Stimulated activated CD4-positive, alpha-beta T cell treated with anti-CD3 and anti-CD28 coated beads, Interleukin-2, amount 100 ng/mL, for 24 hours (primary cell): ENCODE measurements at places on chromosomes 1 and 21.

DNA sequence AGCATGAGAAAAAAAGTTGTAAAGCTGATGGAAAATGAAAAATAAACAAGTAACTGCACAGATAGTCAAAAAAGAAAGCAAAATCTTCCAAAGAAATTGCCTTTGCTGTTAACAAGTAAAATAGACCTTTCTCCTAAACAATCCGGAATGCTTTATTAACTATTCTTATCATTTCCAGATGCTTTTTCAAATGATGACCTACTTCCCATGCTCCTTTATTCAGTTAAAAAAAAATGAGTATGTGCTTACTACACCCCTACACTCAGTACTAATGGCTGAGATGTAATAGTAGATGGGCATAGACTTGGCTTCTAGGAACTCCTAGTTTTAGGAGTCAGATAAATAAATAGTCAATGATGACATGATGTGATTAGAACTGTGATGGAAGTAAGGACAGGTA is 108.5 kb downstream of the NIBAN1 start:
- no peak for DNase-seq

DNA sequence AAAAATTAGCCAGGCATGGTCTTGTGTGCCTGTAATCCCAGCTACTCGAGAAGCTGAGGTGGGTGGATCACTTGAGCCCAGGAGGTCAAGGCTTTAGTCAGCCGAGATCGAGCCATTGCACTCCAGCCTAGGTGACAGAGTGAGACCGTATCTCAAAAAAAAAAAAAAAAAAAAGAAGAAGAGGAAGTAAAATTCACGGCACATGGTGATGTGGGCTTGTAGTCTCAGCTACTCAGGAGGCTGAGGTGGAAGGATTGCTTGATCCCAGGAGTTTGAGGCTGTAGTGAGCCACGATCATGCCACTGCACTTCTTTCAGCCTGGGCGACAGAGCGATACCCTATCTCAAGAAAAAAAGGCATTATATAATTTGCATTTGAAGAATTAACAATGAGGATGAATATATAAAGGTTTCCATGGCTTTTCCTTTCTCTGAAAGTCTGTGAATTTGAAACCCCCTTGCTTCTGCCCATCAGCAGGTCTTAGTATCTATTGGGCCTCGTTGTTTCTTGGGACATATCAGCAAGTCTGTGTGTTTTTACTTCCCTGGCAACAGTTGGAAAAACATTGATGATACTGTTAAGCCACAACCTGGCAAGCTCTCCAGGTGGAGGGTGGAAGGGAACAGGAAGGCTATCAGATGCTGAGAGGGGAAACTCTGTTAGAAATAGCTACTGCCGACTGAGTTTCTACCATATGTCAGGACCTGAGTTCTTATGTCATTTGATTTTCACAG is 4.6 kb upstream of the PLA2G2D start:
- no peak for DNase-seq

GRCh38 chr21:37223804-37224345 is 43.3 kb downstream of the VPS26C start:
- no peak for DNase-seq

GRCh38 chr1:78987042-78987441 is 19.5 kb downstream of the ADGRL4 start:
- no peak for DNase-seq

DNA sequence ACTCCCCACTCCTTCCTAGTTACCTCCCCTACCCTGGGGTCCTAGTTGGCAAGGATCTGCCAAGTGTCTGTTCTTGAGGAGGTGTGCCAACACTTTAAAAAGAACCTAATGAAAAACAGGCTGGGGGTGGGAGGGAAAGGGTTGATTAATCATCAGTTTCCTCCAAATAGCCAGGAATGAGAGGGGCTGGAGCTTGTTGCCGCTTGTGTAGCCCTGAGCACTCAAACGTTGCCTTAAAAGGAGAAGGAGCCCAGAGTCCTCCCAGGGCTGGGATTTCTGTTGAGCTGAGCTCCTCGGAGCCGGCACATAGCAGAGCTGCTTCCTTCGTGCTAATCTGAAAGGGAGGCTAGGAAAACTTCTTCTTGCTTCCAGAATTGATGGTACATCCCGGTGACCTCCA is 15.9 kb downstream of the SHISA4 start:
- no peak for DNase-seq

- no peak for DNase-seq
Observed at GRCh38 chr1:9376886-9377333, 84.2 kb downstream of the SPSB1 start.

DNA sequence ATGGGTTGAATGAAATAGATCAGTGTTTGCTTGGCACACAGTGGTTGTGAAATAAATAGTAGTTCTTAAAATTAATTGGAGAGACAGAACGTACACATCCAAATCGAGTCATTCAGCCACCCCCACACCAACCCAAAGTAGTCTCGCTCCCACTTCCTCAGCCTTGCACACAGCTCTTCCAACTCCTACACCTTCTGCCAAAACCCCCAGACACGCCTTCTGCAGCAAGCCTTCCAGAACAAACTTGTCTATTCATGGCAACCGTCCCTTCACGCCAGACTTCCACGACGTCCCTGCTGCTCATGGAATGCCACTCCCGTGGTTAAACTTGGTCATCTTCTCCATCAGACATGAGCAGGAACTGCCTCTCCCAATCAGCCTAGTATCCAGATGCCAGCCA is 37.5 kb upstream of the RD3 start:
- no peak for DNase-seq

DNA sequence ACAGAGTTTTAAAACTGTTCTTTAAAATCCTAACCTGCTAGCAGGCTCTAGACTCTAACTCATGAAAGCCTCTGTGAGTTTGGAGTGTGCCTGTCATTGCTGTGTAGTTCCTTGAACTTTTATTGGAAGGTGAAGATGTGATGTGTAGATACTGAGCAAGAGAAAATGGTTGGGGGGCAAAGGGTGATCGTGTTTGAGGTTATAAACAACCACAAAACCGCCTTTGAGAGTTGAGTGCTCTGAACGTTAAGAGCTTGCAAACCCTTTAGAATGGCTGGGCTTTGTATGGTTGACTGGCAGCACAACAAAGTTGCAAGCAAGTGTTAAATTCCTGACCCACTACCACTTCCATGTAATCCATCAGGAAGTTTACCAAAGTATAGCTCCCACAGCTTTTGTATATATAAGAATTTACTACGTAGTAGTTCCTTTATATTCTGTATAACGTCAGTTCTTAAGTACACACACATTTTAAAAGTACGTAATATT is 19.6 kb downstream of the BACE2 start:
- no peak for DNase-seq

GRCh38 chr1:192147696-192148095 is 10.6 kb upstream of the RGS18 start:
- no peak for DNase-seq

- DNase-seq, result no peak
Observed at GRCh38 chr1:37948841-37949240, 2.0 kb upstream of the INPP5B start.

GRCh38 chr1:241598249-241598648 is 41.9 kb downstream of the CHML start:
- no peak for DNase-seq

DNA sequence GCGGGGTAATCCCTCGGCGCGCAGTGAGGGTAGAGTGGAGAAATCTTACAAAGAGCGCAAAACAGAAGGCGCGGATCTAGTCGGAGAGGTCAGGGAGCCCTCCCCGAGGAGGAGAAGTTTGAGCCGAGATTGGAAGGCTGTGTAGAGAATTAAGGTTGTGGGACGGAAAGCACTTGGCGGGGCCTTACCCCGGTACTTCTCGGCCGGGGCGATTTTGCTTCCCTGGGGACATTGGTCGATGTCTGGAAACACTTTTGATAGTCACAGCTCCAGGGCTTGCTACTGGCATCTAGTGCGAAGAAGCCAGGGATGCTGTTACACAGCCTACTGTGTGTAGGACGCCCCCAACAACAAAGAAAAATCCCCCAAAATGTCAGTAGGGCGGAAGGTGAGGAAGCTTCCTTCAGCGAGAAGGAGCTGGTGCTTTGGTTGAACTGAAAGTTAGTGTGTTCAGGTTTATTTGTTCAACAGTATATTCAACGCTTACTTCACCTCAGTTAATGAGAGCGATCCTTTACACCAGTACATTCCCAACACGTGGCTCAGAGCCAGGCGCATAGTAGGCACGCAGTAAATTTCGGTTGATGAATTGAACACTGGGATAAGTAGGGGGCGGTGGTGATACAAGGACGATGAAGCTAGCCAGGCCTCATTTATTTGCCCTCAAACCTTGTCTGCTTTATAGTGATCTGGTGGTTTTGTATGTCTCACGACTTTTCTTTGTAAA is 807 bp downstream of the CEP85 start:
- no peak for DNase-seq

- DNase-seq, result no peak
Observed at GRCh38 chr1:104172243-104172681, 422.6 kb downstream of the AMY1C start.

DNA sequence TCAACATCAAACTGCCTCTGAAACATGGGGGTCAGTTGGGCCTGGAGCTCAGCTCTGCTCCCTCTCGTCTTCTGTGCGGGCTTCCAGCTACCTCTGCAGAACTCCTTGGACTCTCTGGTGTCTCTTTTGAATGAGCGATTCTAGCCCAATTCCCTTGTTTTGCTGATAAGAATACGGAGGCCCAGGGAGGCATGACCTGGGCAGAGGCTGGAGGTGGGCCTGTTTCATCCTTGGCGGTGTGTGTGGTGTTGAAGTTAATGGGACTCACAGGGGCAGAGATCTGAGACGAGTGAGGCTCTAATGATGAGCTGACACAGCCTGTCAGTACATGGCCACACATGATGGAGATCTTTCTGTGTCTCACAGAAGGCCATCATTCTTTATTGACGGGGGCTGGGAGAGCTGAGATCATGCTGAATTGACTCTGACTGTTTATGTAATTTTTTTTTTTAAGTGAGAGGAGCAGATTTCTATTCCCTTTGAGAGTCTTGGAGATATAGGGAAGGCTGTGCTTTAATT is 134.5 kb downstream of the URB2 start:
- no peak for DNase-seq

DNA sequence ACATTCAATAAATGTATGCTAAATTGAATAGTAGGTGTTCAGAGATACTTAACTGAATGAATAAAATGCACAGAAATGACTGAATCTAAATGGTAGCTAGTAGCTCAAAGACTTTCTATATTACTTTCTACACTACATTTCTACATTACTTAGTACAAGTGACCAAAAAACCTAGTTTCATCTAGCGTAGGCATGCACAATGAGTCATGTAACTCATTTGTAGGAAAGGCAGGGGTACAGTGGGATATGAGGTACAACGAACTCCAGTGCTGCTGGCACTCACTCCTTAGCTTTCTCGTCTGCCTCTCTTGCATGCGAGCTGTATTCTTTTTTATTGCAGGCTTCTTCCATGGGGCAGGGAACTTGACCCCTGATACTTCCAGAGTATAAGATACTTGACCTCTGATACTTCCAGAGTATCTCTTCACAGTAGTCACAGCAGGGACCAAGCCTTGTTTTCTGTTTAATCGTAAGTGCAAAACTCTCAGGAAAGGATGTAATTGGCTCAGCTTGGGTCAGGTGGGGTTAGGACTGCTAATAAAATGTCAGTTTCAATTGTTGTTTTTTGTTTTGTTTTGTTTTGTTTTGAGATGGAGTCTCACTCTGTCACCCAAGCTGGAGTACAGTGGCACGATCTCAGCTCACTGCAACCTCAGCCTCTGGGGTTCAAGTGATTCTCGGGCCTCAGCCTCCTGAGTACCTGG is 4.9 kb upstream of the ATP2B4 start:
- DNase-seq, result no peak

- no peak for DNase-seq
Observed at GRCh38 chr1:32764826-32765569, 52.2 kb downstream of the YARS1 start.

DNA sequence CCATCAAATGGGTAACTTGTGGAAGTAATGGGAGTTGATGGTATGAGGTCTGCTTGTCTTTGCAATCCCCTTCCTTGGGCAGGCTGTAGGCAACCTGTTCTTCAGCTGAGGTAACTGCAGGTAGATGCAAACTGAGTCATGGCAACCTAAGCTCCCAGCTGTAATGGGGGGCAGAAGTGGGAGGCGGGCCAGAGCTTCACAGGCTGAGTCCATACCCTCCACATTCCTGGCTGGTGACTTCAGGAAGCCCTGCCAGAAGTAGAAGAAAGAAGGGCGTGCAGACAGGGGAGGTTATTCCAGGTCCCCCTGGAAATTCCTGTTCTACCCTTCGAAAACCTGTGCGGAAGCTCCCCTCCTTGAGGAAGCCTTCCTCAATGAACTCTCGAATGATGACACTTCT is 44.9 kb downstream of the ARHGEF11 start:
- DNase-seq, result no peak

DNA sequence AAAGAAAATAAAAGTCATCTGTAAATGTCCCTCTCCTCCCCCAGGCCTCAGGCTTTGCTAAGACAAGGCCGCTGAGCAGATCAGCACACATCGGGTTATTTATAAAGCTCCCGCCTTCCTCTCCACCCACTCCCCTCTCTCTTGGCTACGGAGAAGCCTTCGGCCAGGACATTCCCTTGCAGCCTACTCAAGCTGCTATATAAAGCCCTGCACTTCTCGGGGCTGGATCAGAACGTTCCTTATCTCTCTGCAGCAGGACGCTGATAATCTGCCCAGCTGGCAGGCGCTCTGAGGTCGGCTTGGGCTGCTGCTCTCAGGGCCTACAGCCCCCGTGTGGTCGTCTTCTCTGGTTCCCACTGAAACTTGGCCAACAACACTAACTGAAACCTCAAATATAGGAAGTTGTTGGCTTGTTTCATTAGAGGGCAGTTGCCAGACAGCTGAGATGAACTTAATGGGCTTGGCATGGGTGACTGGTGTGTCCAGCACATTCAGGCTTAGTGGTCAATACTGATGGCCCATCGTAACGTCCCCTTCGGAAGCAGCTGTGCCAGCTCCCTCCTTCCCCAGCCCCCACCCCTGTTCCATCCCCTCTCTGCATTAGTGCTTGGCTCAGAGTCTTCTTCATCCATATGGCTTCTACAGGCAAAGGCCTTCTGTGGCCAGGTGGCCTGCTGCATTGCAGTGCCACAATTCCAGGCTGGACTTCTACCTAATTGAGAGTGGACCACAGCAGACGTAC is 64.6 kb downstream of the IER5 start:
- DNase-seq, result no peak

DNA sequence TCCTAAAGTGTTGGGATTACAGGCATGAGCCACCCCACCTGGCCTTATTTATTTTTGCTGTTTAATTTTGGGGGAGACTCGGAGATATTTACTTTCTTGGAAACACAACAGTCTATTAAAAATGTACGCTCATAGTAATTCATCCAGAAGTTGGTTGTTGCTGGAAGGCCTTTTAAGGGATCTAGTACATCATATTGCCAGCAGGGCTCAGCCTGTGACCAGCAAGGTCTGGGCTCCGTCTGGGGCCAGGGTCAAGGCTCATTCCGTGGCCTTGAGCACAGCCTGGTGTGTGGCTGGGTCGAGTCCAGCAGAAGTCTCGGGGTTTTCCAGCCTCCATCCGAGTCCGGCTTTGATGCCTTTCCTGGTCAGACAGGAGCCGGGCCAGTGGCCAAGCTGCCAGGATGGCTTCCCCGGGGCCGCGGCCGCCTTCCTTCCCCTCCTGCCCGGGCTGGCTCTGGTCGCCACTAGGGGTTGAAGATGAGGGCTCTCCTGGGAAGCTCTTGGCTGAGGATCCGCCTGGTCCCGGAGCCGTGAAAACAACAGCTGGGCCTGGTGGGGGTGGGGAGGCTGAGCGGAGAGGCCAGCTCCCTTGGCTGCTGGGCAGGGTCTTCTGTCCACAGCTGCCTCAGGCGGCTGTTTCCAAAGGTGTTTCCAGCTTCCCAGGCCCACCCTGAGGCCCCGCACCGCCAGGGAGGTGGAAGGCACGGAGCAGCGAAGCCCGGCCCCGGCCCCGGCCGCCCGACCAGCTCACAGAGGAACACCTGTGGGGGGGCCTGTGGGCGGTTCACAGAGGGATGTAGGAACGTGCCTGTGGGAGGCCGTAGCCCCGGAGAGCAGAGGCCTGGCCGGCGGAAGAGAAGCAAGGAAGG is 5.1 kb upstream of the VWA1 start:
- DNase-seq, result no peak
